Testis (tissue), 5 donors: ENCODE measurements at places on chromosomes 13 and 19.

- no peak for DNase-seq
Observed at GRCh38 chr13:53778937-53779336, 750.3 kb downstream of the OLFM4 start.

DNA sequence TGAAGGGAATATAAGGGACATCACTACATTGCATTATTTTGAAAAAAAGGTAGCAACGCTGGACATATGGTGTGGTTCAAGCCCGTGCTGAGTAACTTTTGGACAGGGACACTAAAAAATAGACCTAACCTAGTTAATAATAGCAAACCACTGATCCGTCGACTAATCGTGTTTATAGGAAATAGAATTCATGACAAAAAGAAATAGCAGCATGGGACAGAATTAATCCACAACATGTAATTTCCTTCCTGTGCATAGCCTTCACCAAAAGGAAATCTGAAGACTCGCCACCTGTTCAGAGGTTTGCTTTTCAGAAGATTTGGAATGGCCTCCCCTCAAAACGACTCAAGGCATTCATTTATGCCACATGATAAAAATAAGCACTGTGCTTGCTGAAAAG, 128.7 kb downstream of the FGF14 start:
- DNase-seq: no peak

DNA sequence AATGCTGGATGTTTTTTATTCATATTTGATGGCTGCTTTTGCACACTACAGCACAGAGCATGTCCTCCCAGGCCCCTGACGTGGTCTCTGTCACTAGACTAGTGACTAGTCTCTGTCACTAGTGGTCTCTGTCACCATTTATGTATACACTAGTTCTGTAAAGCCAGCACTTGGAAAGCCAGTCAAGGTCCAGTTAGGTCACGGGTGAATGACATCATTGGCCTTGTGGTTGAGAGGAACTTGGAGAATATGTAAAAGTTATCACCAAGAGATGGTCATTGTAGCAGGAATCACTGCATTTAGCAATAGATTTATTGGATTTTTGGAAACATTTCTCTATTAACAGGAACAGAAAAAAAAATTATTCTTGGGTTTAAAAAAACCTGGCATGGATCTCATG, 72.9 kb downstream of the SHISA2 start:
- DNase-seq: no peak

DNA sequence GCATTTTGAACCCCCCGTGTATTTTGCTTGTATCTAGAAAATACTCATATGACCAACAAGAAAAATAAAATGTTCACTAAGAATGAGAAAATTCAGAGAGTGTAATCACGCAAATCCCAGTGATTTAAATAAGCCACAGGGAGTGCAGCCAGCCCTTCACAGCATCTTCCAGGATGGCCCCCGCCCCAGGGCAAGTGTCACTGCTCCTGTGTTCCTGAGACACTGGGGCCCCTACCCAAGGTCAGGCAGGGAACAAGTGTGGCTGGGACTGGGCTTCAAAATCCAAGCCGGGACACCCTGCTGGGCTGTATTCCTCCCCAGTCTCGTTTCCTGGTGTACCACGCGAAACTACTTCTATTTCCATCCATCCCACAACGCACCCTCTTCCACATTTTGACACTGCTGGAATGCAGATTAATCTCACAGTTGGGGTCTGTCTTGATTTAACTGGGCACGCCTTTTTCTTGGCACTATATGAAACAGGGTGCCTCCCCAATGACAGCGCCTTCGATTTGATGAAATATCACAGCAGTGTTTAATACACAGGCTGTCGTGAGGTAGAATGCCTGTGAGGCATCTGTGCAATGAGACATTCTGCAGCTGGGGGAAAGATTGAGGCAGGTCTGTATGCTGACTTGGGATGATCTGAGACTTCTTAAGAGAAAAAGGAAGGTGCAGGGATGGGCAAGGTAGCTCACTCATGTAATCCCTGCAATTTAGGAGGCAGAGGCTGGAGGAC, 18.3 kb upstream of the CCNP start:
- no peak for DNase-seq

- DNase-seq: no peak
Observed at GRCh38 chr13:23673354-23673753, 103.1 kb downstream of the TNFRSF19 start.

GRCh38 chr13:37797631-37798030, 71.9 kb downstream of the TRPC4 start:
- no peak for DNase-seq

DNA sequence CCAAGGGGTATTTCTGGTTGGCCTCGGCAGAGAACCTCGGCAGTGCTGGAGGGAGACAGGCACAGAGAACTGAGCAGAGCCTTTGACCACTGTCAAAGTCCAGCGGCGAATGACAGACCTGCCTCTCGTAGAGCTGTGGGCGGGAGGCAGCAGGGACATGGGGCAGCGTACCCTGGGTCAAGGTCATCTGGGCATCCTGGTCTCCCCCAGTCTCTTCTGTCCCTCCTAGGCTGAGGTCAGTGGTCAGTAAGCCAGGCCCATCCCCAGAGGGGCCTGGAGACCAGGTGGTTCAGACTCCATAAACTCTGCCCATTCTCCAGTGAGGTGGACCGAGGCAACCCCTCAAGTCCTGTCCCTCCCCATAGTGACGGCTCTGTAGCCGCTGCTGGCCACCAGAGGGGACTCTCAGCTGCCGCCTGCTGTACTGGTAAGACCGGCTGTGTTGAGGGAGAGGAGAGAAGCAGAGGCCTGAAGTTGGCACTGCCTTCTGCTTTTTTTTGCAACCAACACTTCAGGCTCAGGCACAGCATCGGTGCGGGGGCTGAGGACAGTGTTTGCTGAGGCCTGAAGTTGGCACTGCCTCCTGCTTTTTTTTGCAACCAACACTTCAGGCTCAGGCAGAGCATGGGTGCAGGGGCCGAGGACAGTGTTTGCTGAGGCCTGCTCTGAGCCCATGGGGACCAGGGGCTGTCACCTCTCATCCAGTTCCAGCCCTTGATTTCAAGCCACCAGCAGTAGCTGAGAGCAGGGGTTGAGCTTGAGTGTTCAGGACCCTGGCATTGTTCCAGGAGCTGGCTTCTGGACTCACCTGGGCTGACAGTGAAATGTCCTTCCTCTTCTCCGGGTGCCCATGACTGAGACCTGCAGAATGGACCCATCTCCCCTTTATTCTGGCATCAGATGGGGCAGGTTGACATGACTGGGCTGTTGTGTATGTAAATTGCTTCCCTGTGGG, at the start of gene PGLYRP2:
Gene PGLYRP2, minus strand, starts transcription at position 111 of the 955 bp plus-strand sequence. CDS start 130 bp downstream, outside the sequence.
- DNase-seq: peak; percentile 87

- no peak for DNase-seq
Observed at GRCh38 chr19:899336-900042, 6.2 kb downstream of the RNU6-9 start.

- no peak for DNase-seq
Observed at GRCh38 chr13:100611678-100612492, 23.3 kb upstream of the GGACT start.

GRCh38 chr19:8897106-8897505, 64.9 kb downstream of the MBD3L1 start:
- DNase-seq: no peak

- DNase-seq: peak; percentile 23
Observed at GRCh38 chr19:20664901-20665781, 3.8 kb upstream of the ZNF626 start.

DNA sequence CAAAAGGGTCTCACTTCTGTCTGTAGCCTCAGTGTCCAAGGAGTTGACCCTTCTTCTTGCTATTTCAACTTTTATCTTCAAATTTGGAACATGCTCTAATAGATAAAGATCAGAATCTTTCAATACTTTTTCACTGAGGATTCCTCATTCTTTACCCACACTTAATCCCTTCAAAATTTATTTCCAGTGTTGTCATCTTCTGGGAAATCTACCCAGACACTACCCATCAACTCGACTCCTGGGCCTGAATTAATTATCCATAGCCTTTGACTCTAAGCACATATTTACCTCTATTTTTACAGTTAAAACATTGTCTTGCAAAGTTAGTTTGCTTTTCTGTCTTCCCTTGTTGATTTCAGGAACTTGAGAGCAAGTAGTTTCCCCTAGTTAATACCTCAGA, 1022.5 kb downstream of the PCDH9 start:
- no peak for DNase-seq

- peak; percentile 46 for DNase-seq
Observed at GRCh38 chr19:16077984-16078758, 1.9 kb downstream of the TPM4 start.

DNA sequence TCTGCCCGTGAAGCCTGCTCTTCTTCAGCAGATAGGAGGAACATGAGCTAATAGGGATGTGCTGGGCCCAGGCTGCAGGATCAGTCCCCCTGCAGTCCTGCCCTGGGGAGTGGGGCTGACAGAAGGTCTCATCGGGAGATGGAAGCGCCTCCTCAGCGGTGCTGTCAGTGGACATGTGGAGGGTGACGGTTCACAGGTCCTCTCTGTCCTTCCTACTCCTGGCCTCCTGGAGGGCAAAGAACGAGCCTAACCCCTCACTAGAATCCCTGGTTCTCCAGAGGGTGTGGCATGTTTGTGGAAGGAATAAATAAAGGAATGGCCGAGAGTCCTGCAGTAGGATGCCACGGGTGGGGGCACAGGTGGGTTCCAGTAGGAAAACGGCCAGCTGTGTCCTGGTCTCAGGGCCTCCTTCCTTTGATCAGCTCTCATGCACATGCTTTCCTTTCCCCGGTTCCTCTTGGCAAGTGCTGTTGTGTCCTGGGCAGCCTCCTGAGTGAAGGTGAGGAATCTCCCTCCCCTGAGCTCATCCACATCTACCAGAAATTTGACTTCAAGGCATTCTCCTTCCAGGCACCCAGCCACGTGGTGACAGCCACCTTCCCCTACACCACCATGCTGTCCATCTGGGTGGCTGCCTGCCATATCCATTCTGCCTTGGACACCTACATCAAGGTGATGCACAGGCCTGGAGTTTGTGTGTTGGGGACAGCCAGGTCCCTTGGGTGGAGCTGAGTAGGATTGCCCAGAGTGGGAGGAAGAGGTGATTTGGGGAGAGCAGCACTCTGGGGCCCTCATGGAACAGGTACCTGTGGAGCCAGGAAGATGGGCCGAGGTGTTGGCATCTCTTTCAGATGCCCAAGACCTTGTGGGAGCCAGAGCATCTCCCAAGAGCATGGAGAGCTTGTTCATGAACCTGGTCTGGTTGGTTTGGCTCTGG, 28.6 kb upstream of the ZNF492 start:
- DNase-seq: no peak

DNA sequence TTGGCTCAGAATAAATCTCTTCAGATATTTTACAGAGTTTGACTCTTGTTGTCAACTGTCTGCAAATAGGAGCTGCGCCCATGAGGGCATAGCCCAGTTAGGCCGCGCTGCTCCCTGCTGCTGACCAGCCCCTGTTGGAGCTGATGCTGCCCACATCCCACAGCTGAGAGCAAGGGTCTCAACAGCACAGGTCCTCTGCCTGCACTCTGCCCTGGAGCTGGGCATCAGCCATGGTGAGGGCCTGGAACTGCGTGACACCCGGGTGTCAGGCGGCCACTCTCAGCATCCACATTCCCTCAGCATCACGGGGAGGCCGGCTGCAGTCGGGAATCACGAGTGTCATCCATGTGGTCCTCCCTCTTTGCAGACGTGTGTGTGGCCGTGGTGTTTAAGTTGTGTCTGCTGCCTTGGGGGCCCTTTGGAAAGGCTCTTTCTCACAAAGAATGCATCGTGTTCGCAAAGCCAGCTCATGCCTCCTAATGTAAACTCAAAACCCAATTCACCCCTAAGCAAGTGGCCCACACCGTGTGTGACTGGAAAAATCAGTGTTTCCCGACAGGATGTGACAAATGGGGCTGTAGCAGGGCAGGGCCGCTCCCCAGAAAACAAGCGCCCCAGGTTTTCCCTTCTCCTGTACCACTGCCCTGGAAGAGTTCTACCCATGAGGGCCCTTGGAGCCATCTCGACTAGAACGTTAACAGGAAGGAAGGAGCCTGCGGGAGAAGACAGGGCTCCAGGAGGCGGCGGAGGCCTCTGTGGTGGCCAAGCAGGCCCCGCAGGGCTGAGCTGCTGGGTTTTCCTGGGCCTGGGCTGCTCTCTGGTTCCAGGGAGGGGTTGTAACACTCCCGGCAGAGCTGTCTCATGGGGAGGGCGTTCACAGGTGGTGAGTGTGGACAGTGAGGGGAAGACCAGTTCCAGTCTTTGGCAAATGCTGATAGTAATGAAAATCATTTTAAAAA, 20.3 kb downstream of the ATP11A start:
- DNase-seq: no peak

DNA sequence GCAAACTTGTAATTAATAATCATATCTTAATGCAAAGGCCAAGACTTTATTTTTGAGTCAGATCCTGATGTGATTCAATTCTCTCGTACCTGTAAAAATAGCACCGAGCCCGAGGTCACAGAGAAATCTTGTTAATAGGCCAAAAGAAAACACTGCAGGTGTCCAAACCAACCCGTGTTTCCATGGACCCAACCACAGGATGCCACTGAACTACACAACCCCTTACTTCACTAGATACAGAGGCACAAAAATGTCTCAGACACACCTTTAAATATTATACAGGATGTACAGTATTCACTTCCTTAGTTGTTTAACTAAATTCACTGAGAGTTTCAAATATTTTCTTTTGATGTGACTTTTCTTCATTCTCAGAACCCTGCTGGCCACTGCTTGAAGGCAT, 530.9 kb downstream of the MYO16 start:
- DNase-seq: no peak

DNA sequence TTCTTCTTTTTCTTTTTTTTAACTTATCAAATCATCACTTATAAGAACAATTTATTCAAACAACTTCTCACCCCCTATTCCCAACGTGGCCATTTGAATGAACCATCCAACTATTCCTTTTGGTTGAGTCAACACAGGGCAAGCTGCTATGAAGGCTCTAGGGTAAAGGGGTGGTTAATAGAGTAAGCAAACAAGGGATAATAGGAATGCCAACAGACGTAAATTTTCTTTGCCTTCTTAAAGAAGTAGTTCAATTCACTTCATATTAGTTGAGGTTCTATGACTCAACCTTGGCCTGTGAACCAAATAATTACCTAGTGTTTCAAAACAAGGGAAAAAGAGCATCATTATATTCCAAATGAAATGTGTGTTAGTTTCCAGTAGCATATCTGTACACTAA, 1383.8 kb upstream of the SLC10A2 start:
- DNase-seq: no peak
